SK-MEL-5 (cell line): ENCODE measurements at places on chromosomes 4 and X. TPM values are rescaled to one million over a fixed set of nuclear protein-coding genes. Genes with fewer than 3 reads are reported as not detected.

CSN1S1 gene
- not detected in 2 replicates for total RNA-seq

RHOXF2B gene
- not detected in 2 replicates for total RNA-seq

STOX2 gene
- total RNA-seq = 2.1 and 2.5 TPM in 2 replicates

CXCL11 gene
- 0.26 TPM in 1 of 2 replicates, not detected in the other for total RNA-seq
